ENCODE measurements at places on chromosomes 1 and 21.
A peak's percentile ranks its signal among the peaks of the same experiment; 100 is the strongest.

DNA sequence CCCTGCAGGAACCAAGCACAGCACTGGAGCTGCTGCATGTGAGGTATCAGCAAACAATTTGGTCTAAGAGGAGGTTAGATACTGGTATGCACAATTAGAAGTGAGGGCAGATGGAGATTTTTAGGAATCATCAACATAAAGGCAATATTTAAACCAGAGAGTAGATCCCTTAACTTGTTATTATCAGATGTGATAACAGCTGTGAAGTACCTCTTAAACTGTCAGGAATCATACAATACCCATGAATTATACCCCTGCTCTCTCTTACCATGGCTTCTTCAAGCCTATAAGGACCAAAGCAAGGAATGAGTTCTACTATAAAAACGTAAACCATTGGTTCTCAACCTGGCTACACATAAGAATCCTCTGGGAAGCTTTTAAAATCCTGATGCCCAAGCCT, 3.9 kb downstream of the BCAR3 start:
- no peak for DNase-seq

- DNase-seq = no peak
These were observed 102.3 kb upstream of the IPO9 start for GRCh38 chr1:201726700-201727099.

GRCh38 chr1:156741481-156741983, 644 bp upstream of the MRPL24 start:
- DNase-seq = no peak

GRCh38 chr1:86573763-86574484, 27.0 kb downstream of the CLCA4 start:
- peak; percentile 10 for DNase-seq

GRCh38 chr1:25933479-25934365, 27.5 kb upstream of the STMN1 start:
- no peak for DNase-seq

GRCh38 chr1:244450597-244451538, 841 bp downstream of the ADSS2 start:
- peak; percentile 63 for DNase-seq

- no peak for DNase-seq
These were observed 193.8 kb downstream of the DYRK1A start for GRCh38 chr21:37560385-37560784.

GRCh38 chr1:182684116-182684828, at the start of gene RGS8:
RGS8 (minus strand) TSS chr1:182684587; CDS start chr1:182669649, 14,938 bp downstream.
- no peak for DNase-seq

- DNase-seq = peak; percentile 88
These were observed 472.7 kb downstream of the PTPRU start for GRCh38 chr1:29708796-29709703.

GRCh38 chr1:44637702-44638411, 36.4 kb downstream of the TMEM53 start:
- DNase-seq = no peak

- no peak for DNase-seq
These were observed 3.2 kb upstream of the MIB2 start for GRCh38 chr1:1612104-1612400.
